Kidney (tissue), 22 donors: ENCODE measurements at places on chromosomes 6 and 20.

- peak; percentile 20 for DNase-seq
Observed at GRCh38 chr6:154318721-154319120, 37.9 kb downstream of the IPCEF1 start.

GRCh38 chr6:36455486-36456027 lies 12.8 kb downstream of the KCTD20 start:
- no peak for DNase-seq

- no peak for DNase-seq
Observed at GRCh38 chr6:13846841-13847240, 32.5 kb upstream of the MCUR1 start.

GRCh38 chr6:159061805-159062563 lies 17.2 kb upstream of the TAGAP start:
- DNase-seq, result no peak

DNA sequence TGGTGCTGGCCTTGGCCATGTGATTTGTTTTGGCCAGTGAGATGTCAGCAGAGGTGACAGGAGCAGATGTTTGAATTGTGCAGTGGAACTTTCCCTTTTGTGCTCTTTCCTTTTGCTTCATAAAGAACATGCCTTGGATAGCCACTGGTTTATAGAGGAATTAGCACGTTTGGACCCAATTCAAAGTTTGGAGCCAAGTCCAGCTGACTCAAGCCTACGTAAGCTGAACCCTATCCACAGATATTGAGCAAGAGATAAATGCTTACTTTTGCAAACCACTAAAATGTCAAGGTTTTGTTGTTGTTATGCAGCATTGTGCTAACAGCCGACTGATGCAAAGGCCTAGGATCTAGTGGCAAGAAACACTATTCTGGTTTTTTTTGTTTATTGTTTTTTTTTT lies 230.9 kb upstream of the CITED2 start:
- DNase-seq, result no peak
